Stimulated activated CD8-positive, alpha-beta memory T cell treated with anti-CD3 and anti-CD28 coated beads, Interleukin-7, amount 100 ng/mL, for 1 hour (primary cell): ENCODE measurements at places on chromosomes 5 and 9.

- DNase-seq = no peak
Measured at GRCh38 chr5:56587381-56588130, 227.8 kb upstream of the MAP3K1 start.

DNA sequence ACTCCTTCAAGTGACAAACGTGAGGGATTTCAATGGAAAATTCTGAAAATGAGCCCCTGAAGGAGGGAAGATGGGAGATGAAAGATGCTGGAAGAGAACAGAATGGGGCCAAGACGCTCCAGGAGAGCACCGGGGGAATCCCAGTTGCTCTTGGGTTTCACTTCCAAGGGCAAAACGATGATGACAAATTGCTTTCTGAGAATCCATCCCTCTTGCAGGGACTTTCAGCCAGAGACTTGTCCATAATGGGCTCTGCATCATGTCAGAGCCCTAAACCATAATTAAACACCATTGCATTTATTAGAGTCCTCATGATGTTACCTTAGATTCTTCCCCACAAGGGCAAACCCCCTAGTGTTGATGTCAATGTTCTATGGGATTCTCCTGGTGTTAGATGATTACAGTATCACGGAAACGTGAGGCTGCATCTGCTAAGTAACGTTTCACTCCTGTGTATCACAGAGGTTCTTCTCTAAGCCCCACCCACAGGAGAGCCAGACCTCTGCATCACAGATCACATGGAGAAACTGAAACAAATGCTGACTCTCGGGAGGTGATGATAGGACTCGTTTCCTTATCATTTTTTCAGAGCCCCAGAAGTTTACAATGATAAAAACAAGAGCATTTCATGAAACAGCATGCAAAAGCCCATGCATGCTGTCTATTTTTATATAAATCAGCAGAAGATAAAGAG lies 114.4 kb downstream of the TENT4A start:
- no peak for DNase-seq

GRCh38 chr5:72644296-72644695 lies 137.1 kb upstream of the ZNF366 start:
- DNase-seq = no peak

- DNase-seq = no peak
Measured at GRCh38 chr9:104868303-104868686, 59.7 kb downstream of the ABCA1 start.

GRCh38 chr9:13878241-13878711 lies 435.7 kb downstream of the NFIB start:
- no peak for DNase-seq

- DNase-seq = no peak
Measured at GRCh38 chr5:53076014-53076583, 33.5 kb downstream of the MOCS2 start.

GRCh38 chr5:2920312-2920711 lies 168.8 kb upstream of the IRX2 start:
- no peak for DNase-seq

GRCh38 chr9:119500072-119500771 lies 131.0 kb upstream of the BRINP1 start:
- no peak for DNase-seq

GRCh38 chr9:86321373-86321772 lies 32.8 kb downstream of the TUT7 start:
- no peak for DNase-seq

GRCh38 chr5:154829589-154830218 lies 20.7 kb downstream of the FAXDC2 start:
- no peak for DNase-seq

GRCh38 chr9:108186642-108187395 lies 669.0 kb downstream of the ACTL7B start:
- no peak for DNase-seq

DNA sequence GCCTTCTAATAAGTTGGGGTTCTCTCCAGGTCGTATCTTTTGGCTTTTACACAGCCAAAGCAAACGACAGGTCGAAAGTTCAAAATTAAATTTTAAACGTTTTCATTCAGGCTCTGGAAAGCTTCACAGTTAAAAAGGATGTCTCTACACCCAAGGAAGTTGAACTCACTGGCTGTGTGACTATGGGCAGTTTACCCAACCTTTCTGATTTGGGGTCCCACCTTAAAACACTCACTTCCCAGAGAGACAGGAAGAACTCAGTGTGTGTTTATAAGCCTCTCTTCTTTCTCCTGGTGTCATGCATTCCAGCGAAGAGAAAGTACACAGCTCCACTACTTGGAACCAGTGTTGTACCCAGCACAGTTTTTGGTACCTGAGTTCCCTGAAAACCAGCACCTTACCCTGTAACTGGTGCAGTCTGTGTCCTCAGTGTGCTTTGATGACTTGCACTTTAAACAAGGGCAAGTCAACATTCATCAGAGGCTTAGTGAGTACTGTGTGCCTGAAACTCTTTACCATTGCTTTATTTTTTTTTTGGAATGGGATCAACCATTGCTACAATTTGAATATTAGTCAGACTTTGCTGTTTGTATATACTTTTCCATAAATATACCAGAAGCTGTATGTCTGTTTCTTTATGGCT lies 1.7 kb downstream of the SRD5A1 start:
- no peak for DNase-seq

DNA sequence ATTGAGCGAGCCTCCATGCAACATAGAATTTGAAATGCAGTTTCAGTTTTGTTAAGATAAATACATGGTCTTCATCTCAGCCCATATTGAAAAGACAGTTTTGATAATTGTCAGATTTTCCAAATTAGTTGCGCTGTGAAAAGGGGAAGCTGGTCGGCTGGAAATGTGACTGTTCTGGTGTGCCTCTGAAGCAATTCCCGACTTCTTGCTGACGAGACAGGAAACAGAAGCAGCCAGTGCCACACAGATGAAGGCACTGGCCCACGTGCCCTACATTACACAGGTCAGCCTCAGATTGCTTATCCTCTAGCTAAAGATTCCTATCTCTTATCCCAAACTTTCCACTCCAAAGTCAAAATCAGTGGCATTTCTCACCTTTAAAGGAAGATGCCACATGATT lies 214.1 kb upstream of the TLE4 start:
- DNase-seq = no peak

GRCh38 chr5:61200582-61201155 lies 38.4 kb upstream of the SMIM15 start:
- no peak for DNase-seq

- no peak for DNase-seq
Measured at GRCh38 chr5:125103459-125103858, 357.0 kb upstream of the ZNF608 start.

DNA sequence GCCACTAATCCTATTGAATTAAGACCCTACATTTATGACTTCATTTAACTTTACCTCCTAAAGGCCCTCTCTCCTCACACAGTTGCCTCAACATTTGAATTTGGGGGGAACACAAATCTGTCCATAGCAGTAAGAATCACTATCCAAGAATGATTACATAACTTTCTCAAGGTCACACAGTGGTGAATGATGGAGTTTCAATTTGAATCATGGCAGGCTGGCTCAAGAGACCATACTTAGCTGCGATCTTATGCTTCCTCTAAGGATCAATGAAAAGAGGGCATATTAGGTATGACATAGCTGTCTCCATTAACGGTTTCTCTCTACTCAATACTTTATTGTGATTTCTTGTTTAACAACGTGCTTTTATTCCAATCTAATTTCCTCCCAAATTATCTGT lies 44.1 kb upstream of the PDE4D start:
- no peak for DNase-seq

DNA sequence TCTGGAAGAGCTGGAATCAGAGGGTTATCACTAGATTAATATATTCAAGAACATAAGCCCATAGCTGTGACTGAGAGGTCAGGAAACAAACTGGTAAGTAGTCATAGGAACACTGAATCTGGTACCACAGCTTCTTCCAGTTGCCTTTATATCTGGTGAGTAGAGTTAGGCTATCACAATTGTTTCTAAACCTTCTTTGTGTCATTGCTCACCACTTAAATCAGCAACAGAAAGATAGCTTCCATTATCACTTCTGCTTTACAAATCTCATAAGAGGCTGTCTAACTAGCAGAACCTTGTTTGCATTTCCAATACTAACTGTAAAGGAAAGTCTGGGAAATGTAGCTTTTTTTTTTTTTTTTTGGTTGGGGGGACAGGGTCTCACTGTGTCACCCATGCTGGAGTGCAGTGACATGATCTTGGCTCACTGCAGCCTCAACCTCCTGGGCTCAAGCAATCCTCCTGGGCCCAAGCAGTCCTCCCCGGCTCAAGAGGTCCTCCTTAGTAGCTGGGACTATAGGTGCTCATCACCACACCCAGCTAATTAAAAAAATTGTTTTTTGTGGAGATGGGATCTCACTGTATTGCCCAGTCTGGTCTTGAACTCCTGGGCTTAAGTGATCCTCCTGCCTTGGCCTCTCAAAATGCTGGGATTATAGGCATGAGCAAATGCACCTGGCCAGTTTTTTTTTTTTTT lies 22.0 kb downstream of the CDC42SE2 start:
- DNase-seq = no peak

- DNase-seq = no peak
Measured at GRCh38 chr5:1343315-1343751, 1.6 kb downstream of the CLPTM1L start.

DNA sequence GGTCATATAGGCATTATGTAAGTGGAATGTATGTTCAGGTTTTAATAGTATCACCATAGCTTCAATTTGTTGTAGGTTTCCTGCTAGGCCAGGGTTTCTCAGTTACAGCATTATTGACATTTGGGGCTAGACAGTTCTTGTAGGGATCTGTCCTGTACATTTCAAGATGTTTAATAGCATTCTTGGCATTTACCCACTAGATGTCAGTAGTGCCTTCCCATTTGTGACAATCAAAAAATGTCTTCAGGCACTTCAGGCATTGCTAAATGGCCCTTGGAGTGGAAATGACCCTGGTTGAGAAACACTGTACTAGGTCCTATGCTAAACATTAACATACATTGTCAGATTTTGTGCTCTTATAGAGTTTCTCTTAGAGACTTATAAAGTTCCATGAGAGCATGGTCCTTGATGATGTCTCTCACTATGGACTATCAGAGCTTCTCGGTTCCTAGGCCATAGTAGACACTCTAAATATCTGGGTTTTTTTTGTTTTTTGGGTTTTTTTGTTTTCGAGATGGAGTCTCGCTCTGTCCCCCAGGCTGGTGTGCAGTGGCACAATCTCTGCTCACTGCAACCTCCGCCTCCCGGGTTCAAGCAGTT lies 1.4 kb downstream of the KIF20A start:
- DNase-seq = no peak

GRCh38 chr9:134328841-134329575 lies 2.8 kb downstream of the RXRA start:
- DNase-seq = no peak

DNA sequence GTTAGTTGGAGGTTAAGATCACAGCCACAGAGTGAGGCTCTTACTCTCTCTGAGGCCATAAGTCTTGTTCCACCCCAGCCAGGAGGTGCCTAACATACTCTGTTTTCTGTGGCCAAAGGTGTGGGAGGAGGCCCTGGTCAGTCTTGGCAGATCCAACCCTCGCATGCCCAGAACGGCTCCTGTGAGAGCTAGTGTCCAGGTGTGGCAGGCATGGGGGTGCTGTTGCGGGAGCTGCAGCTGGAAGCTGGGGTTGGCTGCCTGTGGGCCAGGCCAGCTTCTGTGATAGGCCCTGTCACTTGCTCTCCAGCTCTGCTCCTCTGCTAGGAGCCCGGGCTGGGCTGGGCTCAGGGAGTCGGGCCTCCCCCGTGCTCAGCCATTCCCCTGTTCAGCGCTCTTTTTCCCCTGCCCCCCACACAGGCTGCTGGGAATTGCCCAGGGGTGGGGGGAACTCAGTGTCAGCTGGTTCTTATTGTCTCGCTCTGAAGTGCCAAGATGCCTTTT lies 31.6 kb downstream of the IER5L start:
- DNase-seq = no peak

DNA sequence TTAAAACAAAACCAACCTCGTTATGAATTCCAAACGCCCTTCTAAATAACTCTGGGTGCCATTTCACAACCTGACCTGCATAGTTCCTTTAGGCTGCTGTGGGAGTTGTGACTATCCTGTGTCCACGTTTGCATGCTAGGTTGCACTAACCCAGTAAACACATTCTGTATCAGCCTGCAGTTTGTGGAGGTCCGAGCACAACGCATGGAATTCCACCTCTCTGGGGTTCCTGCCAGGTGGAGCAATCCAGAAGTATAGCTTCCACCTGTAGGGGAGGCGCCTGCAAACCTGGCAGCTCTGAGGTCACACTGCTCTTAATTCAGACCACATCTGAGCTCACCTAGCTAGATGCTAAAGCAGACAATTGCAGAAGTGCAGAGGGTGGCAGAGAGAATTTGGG lies 57.2 kb downstream of the MARCHF3 start:
- DNase-seq = no peak

DNA sequence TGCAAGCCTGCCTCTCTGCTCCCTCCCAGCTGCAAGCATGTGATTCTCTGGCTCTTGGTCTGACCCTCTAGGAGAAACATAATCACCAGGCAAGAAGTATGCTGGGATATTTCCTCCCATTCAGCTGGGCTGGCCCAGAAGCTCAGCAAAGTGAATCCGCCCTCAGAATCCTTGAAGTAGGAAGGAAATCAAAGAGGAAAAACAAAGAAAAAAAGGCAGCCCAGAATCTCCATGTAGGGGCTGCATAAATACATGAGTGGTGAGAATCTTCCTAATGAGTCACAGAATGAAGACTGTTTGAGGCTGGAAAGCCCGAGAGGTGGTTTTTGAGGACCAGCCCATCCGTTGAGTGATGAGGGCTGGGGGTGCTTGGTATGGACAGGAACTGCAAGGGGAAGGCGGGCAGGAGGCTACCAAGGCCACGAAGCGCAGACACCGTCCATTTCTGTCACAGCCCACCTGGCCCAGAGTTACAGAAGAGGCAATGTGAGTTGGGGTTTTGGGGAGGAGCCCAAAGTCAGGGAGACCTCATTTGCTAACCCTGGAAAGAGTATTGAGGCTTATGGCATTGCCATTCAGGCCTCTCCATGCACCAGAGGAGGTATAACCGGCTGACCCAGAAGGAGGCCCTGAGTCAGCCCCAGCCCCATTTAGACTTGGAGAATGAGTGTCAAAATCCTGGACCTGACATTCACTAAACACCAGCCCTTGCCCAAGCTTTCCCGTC lies 33.4 kb upstream of the TGFBR1 start:
- no peak for DNase-seq

GRCh38 chr5:141403387-141403786 lies 809 bp downstream of the PCDHGA9 start:
- DNase-seq = no peak

DNA sequence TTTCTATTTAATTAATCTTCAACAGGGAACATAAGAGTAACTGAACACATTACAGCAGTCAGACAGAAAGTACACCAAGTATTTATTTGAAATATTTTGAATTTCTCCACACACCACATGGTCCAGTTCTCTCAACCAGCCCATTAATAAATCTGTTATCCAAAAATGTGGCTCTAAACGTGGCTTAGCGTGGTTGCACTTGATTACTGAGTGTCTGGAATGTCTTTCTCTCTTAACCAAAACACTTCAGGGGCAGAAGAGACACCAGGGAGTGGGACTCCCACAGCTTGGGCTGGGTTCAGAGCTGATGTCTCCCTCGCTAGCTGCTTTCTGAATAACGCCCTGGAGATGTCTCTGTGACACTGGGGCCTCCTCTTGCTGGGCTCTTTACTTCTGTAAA lies 52.6 kb upstream of the FANCC start:
- no peak for DNase-seq

GRCh38 chr9:136170006-136170901 lies 34.7 kb downstream of the LHX3 start:
- no peak for DNase-seq
